ENCODE measurements at places on chromosomes 11 and 22. TPM values are rescaled to one million over a fixed set of nuclear protein-coding genes. Genes with fewer than 3 reads are reported as not detected.

Gene PCF11
- 66.6 TPM for total RNA-seq

DNA sequence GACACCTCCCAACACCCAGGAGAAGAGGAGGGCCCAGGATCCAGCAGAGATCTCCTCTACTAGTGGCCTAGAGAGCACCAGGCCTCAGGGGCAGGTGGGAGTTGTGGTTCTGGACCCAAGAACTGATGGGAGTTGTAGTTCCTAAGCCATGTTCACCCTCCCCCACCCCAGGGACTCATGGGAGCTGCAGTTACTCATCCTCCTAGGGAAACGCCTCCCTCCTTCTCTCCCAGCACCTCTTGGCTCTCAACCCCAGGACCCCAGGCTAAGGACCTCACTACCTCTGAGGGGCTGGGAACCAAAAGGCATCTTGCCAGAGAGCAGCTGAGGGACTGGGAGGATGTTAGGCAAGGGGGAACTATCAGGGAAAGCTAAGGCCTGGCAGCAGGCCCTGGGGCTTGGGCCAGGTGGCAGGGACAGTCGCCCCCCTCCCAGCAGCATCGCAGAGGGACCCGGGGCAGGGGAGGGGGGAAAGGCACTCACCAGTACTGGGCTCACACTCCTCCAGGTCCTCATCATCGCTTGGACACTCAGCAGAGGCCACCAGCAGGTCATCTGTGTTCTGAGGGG, 28.9 kb downstream of the SLC22A12 start:
- peaks cover 7% of the 10 kb centered on the region for H3K4me1 ChIP-seq
- DNase-seq = no peak
- no peaks in the 10 kb centered on the region for H3K27me3 ChIP-seq
- no peak overlapping the region for H3K4me3 ChIP-seq
- H3K27ac ChIP-seq = no peak overlapping the region

- no peak for DNase-seq
- peaks cover 63% of the 10 kb centered on the region for H3K36me3 ChIP-seq
- H3K27me3 ChIP-seq = no peaks in the 10 kb centered on the region
- H3K4me3 ChIP-seq = no peak overlapping the region
- peaks cover 3% of the 10 kb centered on the region for H3K4me1 ChIP-seq
- no peak overlapping the region for H3K27ac ChIP-seq
Measured at GRCh38 chr11:68928136-68928880, 24.6 kb downstream of the IGHMBP2 start.

Gene TALDO1
- total RNA-seq = 171 TPM

Gene KDM4E
- total RNA-seq = not detected

Gene OR8D4
- total RNA-seq = not detected

- DNase-seq = no peak
- H3K4me3 ChIP-seq = no peak overlapping the region
- no peaks in the 10 kb centered on the region for H3K27me3 ChIP-seq
- H3K36me3 ChIP-seq = no peaks in the 10 kb centered on the region
- H3K27ac ChIP-seq = no peak overlapping the region
- peaks cover 7% of the 10 kb centered on the region for H3K4me1 ChIP-seq
Measured at GRCh38 chr22:31223786-31224191, 11.7 kb downstream of the LIMK2 start.
